ENCODE measurements at places on chromosomes 1 and 21.

DNA sequence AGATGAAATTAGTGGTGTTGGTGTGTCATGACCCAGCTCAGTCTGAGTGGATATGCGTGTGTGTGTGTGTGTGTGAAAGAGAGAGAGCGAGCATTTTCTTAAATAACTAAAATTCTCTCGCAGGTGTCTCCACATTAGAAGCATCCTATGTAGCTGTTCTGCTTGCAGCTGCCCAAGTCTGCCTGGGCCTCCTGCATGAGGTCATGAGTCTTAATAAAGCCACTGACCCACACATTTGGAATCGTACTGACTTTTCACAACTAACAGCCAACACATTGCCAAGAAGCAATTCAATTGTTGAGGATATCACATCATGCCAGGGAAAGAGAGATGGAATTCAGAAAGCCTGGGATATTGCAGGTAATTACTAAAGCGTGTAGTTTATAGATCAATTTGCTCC is 238.2 kb upstream of the AJAP1 start:
- DNase-seq: no peak

GRCh38 chr1:217027403-217028080 is 304.3 kb upstream of the ESRRG start:
- no peak for DNase-seq

GRCh38 chr1:209673631-209674417 is 1.4 kb upstream of the G0S2 start:
- DNase-seq: no peak

GRCh38 chr1:10663678-10664035 is 132.8 kb downstream of the CASZ1 start:
- no peak for DNase-seq
